ENCODE measurements at places on chromosomes 16 and 17.

- DNase-seq: no peak
These were observed 873 bp downstream of the USP10 start for GRCh38 chr16:84700446-84701300.

- no peak for DNase-seq
These were observed 621 bp upstream of the CSHL1 start for GRCh38 chr17:63911657-63912100.

DNA sequence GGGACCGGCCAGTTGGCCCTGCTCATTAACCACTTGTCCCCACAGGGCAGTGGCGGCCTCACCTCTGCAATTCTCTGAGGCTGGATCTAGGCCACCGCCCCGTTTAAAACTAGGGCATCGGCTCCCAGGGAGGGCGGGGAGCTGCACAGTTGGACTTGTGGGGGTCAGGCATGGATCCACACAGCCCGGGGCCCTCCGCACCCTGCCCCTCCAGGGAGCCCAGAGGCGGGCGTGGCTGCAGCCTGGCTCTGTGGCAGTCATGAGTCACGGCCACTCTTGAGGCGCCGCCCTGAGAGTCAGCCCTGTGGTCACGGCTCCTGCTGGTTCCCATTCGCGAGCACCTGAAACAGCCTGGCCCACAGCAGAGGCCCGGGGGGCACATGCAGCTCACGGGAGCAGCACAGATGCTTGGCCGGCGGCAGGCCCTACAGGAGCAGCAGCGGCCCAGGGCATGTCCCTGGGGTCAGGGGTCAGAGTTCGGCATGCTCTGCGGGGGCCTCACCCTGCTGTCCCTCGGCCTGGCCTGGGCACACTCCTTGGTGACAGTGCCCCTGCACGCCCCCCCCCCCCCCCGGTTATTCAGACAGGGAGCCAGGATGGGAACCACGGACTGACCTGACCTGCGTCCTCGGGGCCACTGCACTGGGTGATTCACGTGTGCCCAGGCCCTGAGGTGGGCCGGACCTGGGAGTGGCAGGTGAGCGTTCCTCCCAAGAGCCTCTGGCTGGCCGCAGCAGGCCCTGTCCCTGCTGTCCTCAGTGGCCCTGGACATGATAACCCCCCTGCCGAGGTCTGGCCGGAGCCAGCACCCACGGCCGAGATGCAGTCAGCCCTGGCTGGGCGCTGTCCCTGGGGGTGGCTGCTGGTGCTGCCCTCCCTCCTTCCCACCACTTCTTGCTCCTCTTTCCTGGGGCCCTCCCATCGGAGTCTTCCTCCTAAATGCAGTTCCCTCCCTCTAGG, 8.2 kb downstream of the CAPN15 start:
- DNase-seq: no peak

GRCh38 chr16:29837841-29838240, 17.6 kb downstream of the MVP start:
- no peak for DNase-seq

GRCh38 chr17:74274709-74275340, 791 bp downstream of the DNAI2 start:
- no peak for DNase-seq

DNA sequence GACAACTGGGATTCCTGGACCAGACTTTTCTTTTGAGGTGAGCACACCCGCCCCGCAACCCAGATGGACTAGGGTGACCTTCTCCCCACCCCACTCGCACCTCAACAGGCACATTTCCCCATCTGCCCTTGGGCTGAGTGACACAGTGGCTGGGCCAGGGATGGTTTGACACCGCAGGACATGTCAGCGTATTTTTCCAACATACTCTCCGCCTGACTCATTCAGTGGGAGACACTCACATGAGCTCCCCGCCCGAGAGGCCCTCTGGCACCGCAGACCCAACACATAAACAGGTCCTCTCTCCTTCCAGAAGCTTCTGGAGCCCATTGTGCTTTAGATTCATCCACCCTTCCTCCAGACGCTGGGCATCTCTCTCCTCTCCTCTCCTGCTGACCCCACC, 69.4 kb downstream of the ZDHHC7 start:
- DNase-seq: no peak

- DNase-seq: no peak
These were observed 152.2 kb downstream of the SNX11 start for GRCh38 chr17:48259694-48260291.

- no peak for DNase-seq
These were observed 1.2 kb upstream of the ABCA3 start for GRCh38 chr16:2341456-2342447.

- DNase-seq: no peak
These were observed 484.1 kb upstream of the SALL1 start for GRCh38 chr16:51635181-51635580.

GRCh38 chr17:27624539-27624938, 6.4 kb upstream of the LGALS9 start:
- peak; percentile 24 for DNase-seq

DNA sequence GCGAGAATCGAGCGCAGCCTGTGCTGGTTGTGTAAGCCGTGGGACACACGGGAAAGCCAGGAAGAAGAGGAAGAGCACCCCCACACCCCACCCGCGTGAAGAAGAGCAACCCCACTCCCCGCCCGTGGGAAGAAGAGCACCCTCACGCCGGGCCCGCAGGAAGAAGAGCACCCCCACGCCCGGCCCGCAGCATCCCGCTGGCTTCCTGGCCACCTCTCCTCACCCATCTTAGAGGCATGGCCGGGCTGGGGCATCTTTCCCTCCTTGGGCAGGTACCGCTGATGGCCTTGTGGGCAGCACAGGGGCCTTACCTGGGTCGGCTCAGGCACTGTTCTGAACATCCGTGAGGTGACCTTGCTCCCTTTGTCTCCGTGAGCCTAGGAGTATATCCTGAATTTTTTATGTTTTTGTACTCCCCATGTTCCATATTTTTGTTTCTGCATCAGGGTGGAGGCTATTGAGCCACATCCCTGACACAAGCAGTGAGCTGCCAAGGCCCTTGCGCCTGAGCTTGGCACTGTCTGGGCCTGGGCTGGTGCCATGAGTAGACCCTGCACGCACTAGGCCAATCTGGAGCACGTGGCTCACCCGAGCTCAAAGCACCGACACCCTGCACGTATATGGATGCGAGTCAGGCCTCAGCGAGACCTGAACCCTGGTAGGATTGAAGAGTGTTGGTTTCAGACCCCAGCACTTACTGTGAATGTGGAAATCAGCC, 71.4 kb upstream of the KCTD5 start:
- DNase-seq: no peak

DNA sequence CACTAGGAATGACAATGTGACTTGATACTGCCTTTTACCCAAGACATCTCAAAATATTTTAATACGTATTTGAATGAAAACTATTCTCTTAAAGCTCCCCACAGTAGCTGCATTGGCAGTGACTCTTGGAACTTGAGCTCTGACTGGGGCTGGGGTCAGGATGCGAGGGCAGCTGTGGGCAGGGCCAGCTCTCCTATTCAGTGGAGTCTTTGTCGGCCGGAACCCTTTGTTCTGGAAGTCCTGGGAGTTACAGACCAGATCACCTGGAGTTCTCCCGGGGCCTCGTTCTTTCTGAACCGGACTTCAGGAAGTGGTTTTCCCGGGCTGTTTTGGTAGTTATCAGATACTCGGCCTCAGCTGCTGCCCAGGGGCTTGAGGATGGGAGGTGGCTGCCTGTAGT, 84.9 kb downstream of the NPIPB11 start:
- DNase-seq: no peak

GRCh38 chr17:77450742-77451244, 310.0 kb downstream of the SEC14L1 start:
- DNase-seq: no peak

DNA sequence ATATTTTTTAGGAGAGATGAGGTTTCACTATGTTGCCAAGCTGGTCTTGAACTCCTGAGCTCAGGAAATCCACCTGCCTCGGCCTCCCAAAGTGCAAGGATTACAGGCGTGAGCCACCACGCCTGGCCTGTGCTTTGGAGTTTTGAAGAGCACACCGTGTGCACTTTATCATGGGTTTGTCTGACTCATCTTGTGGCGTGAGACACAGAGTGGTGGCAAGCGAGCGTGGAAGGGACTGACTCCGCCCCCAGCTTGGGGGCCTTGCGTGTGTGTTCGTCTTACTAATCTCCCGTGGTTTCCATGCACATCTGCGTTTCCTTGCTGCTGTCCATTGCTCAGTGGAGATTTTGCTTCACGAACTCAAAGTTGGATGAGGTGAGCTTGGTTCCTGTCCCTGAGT, 22.9 kb downstream of the CRAMP1 start:
- no peak for DNase-seq

DNA sequence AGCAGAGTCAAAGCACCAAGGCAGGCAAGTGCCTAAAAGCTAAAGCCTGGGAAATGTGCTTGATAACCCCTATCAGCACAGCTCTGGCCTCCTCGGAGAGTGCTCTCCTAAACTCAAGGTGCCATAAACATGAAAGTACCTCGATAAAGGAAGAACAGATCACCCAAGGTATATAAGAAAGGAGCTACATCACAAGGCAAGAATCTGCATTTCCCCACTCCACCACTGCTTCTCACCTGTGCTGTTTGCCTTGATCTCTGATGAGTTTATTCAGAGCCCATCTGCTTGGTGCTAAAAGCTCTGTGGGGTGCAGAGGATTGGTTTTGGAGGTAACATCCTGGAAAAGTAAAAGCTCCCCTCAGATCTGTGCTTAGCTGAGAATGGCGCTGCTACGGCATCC, 449.5 kb upstream of the CDH5 start:
- no peak for DNase-seq

GRCh38 chr16:14232106-14232864, 161.2 kb downstream of the MRTFB start:
- no peak for DNase-seq

DNA sequence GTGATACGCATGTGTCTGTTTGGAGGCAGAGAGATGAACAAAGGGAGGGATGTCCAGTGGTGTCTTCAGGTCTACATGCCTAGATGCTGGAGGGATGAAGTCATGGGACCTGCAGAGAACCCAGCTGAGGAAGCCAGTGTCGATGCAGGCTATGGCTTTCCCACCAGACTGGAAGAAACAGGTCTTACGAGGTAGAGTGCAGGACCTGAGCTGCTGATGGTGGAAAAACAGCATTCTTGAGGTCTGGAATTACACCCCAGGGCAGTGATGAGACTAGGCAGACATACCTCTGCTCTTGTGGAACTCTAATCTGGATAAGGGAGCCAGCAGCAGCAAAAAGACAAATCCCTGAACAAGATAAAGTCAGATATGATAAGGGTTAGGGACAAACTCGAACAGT, 37.4 kb downstream of the ARSG start:
- no peak for DNase-seq

GRCh38 chr17:36825521-36825920, 111.8 kb upstream of the LHX1 start:
- no peak for DNase-seq

DNA sequence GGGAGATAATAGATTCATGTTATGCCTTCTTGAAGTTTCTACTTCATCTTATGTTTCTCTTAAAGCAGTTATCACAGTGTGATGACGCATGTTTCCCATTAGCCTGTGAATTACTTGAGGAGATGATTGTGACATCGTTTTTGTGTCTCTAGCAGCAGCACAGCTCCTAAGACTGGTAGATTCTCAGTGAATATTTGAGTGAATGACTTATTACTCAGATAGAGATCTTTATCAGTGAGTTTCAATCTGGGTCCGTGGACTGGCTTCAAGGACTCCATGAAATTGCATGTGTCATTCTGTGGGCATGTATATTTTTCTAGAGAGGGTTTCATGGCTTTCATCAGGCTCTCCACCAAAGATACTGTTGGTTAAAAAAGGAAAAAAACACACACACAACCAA, 29.9 kb downstream of the YPEL2 start:
- DNase-seq: no peak

All from DMS 273 treated with DMSO at 0.1 percent for 48 hours (cell line).